ENCODE measurements at places on chromosomes 16 and 17.
A peak's percentile ranks its signal among the peaks of the same experiment; 100 is the strongest.

DNA sequence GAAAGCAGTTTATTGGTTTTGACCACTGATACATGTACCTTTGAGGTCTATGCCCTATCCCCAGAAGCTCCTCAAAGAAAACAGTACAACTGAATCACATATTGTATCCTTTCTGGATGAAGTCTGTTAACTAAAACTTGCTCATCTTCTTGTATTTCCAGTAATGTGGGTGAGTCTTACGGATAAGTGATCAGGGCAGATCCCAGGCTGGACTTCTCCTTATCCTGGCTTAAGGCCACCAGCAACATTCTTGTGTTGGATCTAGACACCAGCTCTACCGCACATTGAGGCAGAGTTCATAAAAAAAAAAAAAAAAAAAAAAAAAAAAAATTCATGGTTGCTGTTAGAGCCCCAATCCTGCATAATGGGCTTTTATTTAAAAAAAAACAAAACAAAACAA, 536.7 kb upstream of the HSBP1 start:
- no peak for DNase-seq

GRCh38 chr17:74288785-74289184, 14.8 kb downstream of the DNAI2 start:
- no peak for DNase-seq

DNA sequence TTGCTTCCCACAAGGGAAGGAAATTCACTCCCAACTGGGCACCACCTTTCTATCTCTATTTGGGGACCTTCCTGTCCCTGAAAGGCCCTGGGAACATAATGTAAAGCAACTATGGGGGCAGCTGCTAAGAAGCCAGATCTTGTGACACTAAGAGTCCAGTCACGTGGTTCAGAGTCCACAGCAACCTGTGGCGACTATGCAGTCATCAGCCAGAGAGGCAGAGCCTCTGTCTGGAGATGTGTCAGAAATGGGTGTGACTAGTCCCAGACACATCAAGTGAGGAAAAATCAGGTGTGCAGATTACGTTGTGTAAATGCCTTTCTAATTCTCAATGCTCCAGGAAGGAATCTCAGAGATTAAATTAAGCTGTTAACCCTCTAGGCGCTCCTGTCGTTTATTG, 26.6 kb upstream of the SKAP1 start:
- DNase-seq, result no peak

GRCh38 chr17:76529224-76530094, 8.1 kb downstream of the CYGB start:
- DNase-seq, result no peak

DNA sequence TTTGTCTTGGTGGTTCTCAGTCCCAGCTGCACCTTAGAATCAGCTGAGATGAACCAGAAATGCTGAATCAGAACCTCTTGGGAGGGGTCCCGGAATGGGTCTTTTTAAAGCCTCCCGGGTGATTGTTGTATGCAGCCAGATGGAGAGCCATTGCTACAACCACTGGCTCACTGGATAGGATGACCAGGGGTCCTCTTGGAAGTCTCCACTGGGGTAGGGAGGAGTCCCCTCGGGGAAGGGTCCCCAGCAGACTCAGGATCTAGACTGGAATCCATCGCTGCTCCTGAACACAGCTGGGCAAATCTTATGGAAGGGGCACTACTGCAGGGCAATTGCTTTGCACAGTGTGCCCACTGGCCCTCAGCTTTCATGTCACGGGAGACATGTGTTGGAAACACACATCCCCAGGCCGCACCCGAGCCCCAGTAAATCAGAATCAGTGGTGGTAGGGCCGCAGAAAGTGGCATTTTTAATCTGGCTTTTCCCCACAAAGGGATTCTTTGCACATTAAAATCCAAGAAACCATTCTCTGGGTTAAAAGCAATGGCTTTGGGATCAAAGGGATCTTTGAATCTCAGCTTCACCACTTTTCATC, 117.3 kb downstream of the IRX5 start:
- no peak for DNase-seq

- no peak for DNase-seq
Observed at GRCh38 chr17:57861790-57862693, 12.2 kb upstream of the MRPS23 start.

GRCh38 chr17:72382971-72383722, 262.3 kb downstream of the SOX9 start:
- DNase-seq, result no peak

- no peak for DNase-seq
Observed at GRCh38 chr17:58420827-58421226, 3.5 kb upstream of the RNF43 start.

DNA sequence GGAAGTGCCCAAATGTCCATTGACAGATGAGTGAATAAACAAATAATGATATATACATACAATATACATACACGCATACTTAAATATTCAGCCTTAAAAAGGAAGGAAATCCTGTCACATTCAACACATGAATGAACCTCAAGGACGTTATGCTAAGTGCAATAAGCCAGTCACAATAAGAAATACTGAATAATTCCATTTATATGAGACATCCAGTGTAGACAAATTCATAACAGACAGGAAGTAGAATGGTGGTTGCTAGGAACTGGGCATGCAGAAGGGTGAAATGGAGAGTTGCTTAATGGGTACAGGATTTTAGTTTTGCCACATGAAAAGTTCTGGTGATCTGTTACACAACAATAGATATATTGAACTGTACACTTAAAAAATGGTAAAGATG, 8.8 kb upstream of the ITGB4 start:
- no peak for DNase-seq

DNA sequence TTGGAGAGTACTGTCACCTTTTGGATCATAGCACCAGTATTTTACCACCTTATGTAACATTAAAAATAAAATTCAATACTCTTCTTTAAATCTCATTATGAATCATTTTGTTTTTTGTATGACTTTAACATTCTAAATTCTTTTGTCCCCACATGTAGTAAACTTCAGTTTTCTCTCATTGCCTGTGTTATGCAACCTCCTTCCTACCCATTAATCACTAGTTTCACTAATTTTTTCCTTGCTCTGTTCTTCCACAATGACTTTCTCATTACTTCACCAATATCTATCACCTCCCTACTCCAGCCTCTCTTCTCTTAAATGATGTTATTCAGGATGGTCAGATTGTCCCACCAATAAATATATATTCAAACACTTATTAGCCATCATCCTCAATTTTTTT, 68.7 kb downstream of the TTC19 start:
- no peak for DNase-seq

DNA sequence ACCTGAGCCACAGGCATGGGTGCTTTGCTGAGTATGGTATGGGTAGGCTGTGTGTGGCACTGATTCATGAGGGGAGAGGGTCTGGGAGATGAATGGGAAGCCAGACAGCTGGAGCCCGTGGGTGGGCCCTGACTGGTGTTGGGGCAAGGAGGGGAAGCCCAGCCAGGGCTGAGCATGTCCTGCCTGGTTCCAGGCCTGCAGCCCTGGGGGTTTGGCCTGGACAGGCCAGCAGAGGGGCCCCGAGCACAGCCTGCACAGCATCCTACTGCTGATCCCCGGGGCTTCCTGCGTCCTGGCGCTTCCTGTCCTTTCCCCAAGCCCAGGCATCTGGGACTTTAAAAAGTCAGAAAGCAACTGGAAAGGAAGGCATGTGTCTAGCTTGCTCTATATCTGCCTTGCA, 4.6 kb upstream of the MVD start:
- no peak for DNase-seq

GRCh38 chr17:47634870-47635269, 14.8 kb upstream of the KPNB1 start:
- no peak for DNase-seq

- DNase-seq, result no peak
Observed at GRCh38 chr16:31513884-31514283, 5.7 kb upstream of the RUSF1 start.

GRCh38 chr16:63913290-63913689, 1208.6 kb downstream of the CDH11 start:
- no peak for DNase-seq

DNA sequence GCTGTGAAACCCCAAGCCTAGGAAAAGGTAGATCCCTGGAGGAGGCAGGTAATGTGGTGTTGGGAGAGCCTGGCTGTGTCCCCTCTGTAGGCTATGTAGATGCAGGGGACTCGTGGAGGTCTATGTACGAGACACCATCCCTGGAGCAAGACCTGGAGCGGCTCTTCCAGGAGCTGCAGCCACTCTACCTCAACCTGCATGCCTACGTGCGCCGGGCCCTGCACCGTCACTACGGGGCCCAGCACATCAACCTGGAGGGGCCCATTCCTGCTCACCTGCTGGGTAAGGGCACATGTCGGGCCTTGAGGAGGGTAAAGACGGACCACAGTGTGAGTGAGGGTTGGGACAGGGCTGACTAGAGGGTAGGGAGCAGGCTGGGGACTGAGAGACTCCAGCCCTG, 12.0 kb downstream of the ACE start:
- DNase-seq, result no peak

- peak; percentile 81 for DNase-seq
Observed at GRCh38 chr17:7627250-7628121, at the start of gene SAT2. TSS of gene SAT2 (minus strand) at chr17:7627821. CDS start at chr17:7627635, 186 bp downstream.

DNA sequence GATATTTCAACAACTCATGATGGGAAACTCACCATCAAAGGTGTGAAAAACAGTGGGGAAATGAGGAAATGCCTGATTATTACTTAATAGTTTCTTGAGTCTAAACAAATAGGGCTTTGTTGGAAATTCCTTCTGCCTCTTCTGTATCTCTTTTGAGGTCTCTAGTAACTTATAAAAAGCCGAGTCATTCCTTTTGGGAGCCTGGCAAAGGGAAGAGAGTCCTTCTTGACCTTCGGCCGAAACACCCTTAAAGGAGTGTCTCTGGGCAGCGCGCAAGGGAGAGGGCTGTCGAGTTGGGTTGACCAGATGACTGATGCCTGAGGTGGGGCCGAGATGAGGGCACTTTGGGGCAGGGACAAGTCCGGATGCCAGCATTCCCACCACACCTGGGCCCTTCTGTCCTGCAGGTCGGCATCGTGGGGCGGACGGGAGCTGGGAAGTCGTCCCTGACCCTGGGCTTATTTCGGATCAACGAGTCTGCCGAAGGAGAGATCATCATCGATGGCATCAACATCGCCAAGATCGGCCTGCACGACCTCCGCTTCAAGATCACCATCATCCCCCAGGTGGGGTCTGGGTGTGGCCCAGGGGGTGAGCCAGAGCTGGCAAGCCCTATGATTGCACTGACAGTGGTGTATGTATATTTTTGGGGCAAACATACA, 89.2 kb downstream of the ABCC6 start:
- no peak for DNase-seq

GRCh38 chr16:56769677-56770076, 39.7 kb downstream of the NUP93 start:
- no peak for DNase-seq

DNA sequence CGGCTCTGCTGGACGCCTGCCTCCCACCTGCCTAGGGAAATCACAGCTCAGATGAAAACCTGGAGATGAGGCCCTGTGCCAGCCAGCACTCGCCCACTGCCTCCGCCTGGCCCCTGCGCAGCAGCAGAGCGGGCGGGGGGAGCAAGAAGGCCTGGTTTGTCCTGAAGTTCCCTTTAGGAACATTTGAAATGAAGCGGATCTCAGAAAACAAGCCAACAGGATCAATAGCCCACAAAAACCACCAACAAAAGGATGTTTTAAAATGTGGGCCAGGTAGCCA, 48.0 kb downstream of the RBFOX3 start:
- DNase-seq, result no peak

GRCh38 chr17:74690409-74690825, 22.3 kb downstream of the CD300LF start:
- DNase-seq, result no peak

DNA sequence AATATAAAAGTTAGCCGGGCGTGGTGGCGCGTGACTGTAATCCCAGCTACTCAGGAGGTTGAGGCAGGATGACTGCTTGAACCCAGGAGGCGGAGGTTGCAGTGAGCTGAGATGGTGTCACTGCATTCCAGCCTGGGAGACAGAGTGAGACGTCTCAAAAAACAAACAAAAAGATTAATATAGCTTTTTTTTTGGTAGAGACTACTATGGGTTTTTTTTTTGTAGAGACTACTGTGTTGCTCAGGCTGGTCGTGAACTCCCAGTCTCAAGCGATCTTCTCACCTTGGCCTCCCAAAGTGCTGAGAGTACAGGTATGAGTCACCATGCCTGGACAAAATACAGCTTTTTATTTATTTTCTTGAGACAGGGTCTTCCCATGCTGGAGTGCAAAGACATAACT, 20.2 kb downstream of the ZNRF1 start:
- no peak for DNase-seq

DNA sequence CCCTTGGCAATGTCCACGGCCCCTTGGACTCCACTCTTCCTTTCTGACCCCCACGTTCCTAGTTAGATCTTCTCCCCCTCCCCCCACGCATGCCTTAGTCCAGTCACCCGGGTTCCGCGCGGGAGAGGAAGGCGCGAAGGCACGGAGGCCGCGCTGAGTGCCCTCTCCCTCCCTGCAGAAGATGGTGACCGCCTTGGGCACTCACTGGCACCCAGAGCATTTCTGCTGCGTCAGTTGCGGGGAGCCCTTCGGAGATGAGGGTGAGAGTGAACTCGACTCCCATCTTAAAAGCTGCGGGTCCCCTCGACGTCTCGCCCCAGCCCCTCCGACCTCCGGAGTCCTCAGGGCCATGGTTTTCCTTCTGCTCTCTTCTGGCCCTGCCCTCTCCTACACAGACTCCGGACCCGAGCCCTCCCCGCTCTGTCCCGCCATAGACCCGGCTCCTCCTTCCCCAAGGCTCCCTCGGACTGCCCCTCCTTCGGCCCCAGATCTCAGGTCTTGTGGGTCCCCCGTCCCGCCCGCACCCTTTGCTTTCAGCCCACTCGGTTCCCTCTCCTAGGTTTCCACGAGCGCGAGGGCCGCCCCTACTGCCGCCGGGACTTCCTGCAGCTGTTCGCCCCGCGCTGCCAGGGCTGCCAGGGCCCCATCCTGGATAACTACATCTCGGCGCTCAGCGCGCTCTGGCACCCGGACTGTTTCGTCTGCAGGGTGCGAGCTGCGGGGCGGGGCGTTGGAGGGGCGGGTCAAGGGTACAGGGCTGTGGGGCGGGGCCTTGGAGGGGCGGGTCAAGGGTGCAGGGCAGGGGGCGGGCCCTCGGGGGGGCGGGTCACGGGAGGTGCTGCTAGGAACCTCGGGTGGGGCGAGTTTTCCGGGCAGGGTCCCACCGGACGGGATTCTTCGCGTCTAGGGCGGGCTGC, 4.6 kb downstream of the TGFB1I1 start:
- peak; percentile 41 for DNase-seq

DNA sequence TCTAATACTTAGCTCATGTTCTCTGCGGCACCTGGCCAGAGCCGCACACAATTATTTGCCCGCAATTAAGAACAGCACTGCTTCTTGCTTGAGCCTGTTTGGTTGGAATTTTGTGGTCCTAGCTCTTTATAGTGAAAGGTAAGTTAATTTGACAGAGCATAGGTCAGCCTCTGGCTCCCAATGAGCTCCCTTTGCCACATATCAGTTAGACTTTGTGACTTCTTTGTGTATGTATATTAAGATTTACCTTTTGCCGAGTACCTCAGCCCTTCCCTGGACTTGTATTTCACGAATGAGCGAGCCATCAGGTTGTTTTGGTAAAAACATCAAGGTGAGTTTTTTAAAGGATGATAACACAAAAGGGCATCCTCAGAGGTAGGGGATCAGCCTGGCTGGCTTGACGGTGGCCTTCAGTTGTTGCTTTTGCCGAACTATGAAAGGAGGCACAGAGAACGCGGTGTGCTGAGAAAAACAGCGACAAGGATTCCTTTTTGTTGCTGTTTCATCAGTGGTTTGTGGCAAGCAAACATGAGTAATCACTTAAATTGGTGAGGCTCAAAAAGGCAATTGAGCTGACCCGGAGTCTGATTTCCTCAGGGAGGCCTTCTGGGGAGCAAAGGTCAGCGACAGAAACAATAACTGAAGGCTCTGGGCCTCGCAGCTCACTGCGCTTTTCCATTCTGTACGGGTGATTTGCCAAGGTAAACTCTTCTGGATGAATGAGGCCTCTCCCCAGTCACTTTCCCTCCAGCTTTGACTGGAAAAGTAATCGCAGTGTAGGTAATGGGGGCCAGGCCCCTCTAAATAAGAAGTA, 163.6 kb downstream of the HS3ST3A1 start:
- no peak for DNase-seq

Measured in NCI-H1048 (cell line).